Activated T-helper 17 cell treated with anti-CD3 and anti-CD28 coated beads, Interleukin-2, amount 50 U/mL, for 72 hours (primary cell): ENCODE measurements at places on chromosomes 11 and 22. TPM values are rescaled to one million over a fixed set of nuclear protein-coding genes. Genes with fewer than 3 reads are reported as not detected.

Gene ZNF280A
- total RNA-seq: not detected

Gene C22orf42
- total RNA-seq: not detected

Gene DDX25
- 0.69 TPM for total RNA-seq

Gene SBF1
- total RNA-seq: 84.2 TPM

Gene C22orf23
- total RNA-seq: 0.84 TPM

Gene RTN4RL2
- 0.82 TPM for total RNA-seq

Gene GUCY1A2
- 0.06 TPM for total RNA-seq

Gene MRPL17
- 65.8 TPM for total RNA-seq

- ATAC-seq: peak; percentile 77
Observed at GRCh38 chr11:20363500-20364340, at the start of gene HTATIP2. TSS of gene HTATIP2 (plus strand) at chr11:20363714. CDS start at chr11:20364238, 524 bp downstream.

DNA sequence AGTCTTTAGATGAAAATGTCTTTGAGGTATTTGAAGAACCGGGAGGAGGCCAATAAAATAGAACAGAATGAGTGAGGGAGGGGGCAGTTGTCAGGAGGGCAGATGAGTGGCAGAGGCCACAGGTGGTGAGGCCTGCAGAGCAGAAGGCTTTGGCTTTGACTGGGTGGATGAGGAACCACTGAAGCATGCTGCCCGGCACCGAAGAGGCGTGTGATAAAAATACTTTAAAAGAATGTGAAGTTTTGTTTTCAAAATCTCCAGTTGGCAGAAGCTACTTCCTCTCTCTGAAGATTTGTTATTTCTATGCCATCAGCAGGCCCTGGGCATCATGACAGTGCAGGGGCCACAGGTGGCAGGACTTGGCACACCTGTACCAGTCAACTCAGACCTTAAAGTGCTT lies 6.3 kb downstream of the MS4A12 start:
- ATAC-seq: peak; percentile 23

GRCh38 chr11:96065379-96065778 lies 141.5 kb upstream of the MTMR2 start:
- no peak for ATAC-seq

GRCh38 chr22:50545522-50546325 lies at the start of gene KLHDC7B:
TSS of gene KLHDC7B (plus strand) at chr22:50545899. CDS start at chr22:50546244, 345 bp downstream.
- ATAC-seq: no peak

GRCh38 chr22:50134481-50134880 lies 36.0 kb upstream of the PANX2 start:
- ATAC-seq: no peak

- ATAC-seq: no peak
Observed at GRCh38 chr22:36568846-36569245, 39.9 kb upstream of the EIF3D start.

DNA sequence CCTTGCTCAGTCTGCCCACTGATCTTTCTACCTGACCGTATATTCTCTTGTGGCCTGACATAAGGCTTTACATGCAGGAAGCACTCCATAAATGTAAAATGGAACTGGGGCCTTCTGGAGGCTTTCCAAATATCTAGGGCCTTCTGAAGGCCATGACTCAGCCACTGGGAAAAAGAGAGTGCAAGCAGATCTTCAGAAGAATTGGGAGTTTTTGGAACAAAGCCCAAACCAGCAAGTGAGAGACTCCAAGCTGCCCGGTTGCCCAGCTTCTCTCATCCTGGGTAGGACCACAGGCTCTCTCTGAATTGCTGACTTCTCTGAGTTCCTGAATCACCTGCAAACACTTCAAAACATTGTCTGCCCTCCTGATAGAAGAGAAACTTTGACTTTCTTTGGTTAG lies 107.9 kb upstream of the BMAL1 start:
- no peak for ATAC-seq

DNA sequence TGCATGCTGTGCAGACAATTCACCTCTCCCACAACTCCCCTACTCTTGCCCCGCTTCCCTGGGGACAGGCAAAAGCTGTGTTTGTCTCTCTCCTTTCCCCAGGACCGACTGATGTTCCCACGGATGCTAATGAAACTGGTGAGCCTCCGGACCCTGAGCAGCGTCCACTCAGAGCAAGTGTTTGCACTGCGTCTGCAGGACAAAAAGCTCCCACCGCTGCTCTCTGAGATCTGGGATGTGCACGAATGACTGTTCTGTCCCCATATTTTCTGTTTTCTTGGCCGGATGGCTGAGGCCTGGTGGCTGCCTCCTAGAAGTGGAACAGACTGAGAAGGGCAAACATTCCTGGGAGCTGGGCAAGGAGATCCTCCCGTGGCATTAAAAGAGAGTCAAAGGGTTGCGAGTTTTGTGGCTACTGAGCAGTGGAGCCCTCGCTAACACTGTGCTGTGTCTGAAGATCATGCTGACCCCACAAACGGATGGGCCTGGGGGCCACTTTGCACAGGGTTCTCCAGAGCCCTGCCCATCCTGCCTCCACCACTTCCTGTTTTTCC lies 1.4 kb upstream of the MADD start:
- no peak for ATAC-seq

DNA sequence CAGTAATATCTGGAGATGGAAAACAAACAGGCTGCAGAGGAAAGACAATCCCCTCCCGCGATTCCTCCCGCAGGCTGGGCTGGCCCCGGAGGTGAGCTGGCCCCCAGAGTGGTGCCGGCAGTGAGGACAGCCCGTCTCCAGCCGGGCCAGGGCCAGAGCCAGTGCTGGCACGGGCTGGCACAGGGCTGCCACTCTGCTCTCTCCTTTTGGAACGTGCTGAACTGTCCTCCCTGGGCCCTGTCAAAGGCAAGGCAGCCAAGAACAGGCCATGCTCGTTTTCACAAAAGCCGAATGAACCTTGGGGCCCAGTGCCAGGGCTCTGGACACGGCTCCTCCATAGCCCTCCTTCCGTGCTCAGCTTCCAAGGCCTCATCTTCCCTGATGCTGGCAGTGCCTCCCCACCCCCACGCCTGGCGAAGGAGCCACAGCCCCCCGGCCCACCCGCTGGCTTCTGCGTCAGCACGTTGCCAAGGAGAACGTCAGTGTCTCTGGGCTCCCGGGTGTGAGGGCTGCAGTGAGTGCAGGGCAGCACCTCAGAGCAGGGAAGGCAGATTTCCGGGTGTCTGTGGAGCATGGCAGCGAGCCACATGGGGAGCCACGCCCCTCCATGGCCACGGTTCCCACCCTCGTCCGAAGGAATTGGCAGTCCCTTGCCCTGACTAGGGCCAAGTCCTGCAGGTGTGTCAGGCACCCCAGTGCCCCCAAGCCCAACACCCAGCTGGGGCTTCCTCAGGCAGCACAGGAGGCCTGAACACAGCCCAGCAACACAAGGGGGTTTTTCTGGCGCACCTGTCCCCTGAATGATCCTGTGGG lies 28.6 kb downstream of the GNAZ start:
- no peak for ATAC-seq

- peak; percentile 85 for ATAC-seq
Observed at GRCh38 chr11:130434521-130435223, 6.3 kb upstream of the ADAMTS8 start.

DNA sequence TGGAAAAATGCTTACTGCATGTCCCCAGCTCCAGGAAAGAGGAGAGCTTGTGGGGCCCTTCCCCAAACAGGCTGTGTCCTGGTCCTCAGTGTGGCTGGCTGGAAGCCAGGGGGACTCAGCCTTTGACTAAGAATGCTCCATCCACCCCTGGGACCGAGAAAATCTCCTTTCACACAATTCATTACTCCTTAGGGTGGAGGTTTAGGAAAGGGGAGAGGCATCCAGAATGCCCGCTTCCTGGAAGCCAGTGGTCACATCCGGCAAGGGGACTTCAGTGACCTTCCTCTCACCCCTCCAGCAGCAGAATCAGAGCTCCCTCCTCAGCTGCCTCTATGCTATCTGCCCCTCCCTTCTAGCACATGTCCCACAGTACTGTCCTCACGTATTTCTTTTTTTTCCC lies 21.9 kb downstream of the ATG16L2 start:
- ATAC-seq: no peak

DNA sequence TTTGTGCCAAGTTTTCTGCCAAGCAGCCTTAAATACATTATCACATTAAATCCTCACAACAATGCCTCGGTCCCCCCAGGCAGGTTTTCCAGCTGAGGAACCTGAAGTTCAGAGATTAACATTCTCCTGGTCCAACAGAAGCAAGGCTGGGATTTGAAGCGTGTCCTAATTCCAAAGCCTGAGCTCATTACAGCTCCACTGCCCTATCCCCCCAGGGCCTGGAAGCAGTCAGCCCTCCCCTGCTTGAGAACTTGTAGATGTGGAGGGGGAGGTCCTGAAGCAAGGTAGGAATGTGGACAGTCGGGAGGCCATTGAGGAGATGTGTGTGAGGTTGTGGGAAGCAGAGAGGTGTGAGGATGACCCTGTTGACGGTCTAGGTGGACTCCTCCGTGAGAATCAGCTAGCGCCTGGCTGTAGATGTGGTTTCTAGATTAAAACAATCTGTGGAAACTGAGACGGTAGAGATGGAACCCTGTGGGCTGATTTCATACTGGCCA lies 8.1 kb downstream of the GRAMD1B start:
- peak; percentile 50 for ATAC-seq

DNA sequence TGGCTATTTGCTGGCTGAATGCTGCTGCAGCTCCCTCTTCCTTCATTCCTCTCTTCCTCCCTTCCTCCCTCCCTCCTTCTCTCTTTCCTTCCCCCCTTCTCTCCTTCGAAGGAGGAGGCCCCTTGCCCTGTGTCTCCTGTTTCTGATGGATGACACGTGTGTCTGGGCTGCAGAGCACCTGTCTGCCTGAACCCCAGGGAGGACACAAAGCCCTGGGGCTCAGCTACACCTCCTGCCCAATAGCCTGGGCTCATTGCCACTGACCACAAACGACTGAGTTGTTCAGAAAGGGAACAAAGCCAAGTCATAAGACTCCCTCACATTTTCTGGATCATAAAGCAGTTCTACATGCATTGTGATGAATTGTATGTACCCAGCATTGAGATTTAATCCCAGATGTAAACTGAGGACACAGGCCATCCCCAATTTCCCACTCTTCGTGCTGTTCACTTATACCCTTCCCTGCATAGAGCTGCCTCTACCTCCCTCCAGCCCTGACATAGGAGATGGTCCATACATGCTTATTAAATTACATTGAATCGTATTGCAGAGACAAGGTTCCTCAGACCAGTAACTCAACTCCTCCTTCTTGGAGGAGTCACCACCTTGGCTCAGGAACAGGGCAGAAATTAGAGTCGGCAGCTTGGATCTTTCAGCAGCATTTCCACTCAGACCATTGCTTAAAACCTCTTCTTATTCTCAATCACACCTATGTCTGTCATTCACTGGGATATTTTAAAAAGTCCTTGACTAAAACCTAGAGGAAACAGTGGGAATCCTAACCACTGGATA lies 1.2 kb downstream of the CSRP3 start:
- ATAC-seq: no peak

- no peak for ATAC-seq
Observed at GRCh38 chr22:35329114-35329847, 29.6 kb downstream of the TOM1 start.

GRCh38 chr22:22508274-22509176 lies at the start of gene ZNF280B:
TSS of gene ZNF280B (minus strand) at chr22:22508742. CDS start at chr22:22489398, 19,344 bp downstream.
- peak; percentile 98 for ATAC-seq

DNA sequence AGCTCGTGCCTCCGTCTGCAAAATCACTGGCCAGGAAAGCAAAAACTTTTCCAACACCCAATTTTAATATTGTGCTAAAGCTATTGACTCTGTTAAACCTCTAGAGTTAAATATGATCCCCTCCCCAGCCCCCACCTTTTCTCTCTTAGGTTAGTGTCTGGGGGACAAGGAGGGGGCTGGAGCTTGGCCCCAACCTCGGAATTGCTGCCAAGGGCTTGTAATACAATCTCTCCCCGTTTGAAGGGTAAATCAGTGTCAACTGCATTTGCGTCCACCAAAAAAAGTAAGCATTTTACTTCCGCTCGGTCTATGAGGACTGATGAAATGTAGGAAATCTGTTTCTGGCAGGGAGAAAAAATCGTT lies at the start of gene GAS2:
Gene GAS2, plus strand, starts transcription at position 287 of the 363 bp plus-strand sequence. CDS start 8,259 bp downstream, outside the sequence.
- ATAC-seq: no peak

DNA sequence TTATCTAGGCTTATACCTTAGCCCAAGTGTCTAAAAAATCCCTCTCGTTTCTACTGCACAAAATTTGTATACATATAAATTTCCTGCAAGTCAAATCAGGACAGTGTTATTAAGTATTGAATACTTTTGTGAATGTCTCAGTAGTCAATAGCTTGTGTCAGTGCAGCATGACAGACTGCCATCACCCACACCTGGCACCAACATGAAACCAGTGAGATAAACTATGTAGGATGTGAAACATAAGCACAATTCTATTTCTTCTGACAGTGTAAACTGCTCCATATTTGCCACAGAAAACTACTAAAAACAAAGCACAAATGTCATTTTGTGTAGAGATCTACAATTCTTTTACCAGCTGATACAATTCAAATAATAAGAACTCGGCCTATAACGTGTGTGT lies 542.1 kb upstream of the LUZP2 start:
- ATAC-seq: no peak

GRCh38 chr11:119693253-119693815 lies 35.7 kb downstream of the NECTIN1 start:
- no peak for ATAC-seq

DNA sequence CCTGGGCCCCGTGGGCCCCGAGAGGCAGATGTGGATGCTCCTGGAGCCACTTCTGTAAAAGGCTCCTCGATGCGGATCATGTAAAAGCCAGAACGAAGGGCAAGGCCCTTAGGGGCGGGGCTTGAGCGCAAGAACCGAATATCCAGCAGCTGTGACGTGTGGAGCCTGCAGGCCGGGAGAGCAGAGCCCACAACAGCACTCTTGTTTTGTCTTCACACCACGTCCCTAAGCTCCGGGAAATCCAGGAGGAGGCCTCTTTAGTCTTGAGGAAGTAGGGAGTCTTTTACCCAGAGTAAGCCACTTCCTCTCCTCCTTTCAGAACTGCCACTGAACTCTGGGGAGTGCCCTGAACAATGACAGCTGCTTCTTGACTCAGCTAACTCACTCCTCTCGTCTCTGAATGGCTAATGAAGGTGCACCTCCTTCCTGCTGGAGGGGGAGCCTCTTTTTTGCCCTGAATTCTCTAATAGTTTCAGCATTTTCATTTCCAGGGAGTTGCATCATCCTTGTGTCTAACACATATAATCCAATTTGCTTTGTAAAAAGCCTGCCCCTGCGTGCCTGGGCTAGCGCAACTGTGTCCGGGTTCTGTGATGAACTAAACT lies 12.5 kb downstream of the L3MBTL2 start:
- peak; percentile 96 for ATAC-seq

- ATAC-seq: no peak
Observed at GRCh38 chr11:14975252-14975587, 3.1 kb upstream of the CALCA start.

DNA sequence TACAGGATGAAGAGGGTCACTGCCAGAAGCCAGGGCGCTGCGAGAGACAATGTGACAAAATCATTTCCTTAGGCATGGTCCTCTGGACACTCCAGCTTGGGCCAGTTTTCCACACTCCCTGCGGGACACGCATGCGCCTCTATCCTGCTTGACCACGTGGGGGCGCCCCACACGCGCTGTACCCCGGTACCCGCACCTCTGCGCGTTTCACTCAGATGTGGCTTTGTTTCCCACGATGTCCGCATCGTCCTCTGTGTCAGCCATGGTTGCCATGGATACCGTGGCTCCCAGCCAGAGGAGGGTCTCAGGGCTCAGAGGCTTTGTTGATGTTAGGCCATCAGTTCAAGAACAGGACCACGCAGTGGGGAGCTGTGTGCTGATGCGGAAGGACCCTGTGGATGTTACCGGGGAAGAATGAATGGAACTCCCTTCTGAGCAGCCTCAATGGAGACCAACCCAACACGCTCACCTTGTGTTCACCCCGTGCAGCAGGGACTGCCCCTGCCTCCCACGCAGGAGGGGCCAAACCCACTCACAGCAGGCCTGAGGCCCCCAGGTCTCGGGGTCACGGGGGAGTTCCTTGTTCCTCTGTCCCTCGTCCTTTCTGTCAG lies 101.1 kb upstream of the SLC22A12 start:
- ATAC-seq: peak; percentile 62

- ATAC-seq: no peak
Observed at GRCh38 chr11:14722496-14722895, 78.9 kb downstream of the PDE3B start.
